Ureter (tissue), 1 donor: ENCODE measurements at places on chromosomes 16 and 17. TPM values are rescaled to one million over a fixed set of nuclear protein-coding genes. Genes with fewer than 3 reads are reported as not detected.

Gene IRF8
- 9.5 TPM for total RNA-seq

Gene ARL5C
- total RNA-seq, result not detected

Gene ADGRG3
- 2.2 TPM for total RNA-seq

Gene TNFRSF17
- 2.2 TPM for total RNA-seq

Gene PCGF2
- 54.5 TPM for total RNA-seq

- no peak for DNase-seq
Observed at GRCh38 chr16:57347858-57348257, 10.7 kb upstream of the CCL22 start.

DNA sequence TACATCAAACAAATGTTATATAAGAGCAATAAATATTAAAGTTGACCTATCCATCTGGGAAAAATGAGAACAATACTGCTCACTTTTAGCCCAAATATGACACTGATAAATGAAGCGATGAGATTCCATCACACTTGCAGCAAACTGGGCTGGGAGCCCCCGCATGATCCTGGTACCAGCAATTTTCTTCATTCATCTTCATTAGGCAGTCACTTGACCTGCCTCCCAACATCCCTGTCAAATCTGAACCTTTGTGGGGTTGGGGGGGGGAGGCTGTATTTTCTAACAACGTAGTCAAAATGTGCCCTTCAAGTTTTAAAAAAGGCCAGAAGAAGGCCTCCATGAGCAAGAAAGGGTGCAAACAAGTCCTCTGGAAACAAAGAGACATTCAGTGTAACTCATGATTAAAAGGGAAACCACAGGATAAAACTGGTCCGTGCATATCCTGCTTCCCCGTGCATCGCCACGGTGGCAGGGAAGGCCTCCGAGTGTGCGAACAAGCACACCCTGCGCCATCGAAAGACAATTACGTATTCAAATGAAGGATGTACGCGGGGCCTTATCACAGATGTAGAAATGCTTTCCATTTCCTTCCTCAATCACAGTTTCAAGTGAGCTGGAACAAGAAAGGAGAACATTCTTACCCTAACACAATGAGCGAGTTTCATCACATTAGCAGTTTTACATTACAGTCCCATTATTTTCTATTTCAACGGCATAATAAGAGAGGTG is 48.4 kb downstream of the TOX3 start:
- DNase-seq, result no peak

GRCh38 chr16:2388875-2389433 is 40.3 kb upstream of the CCNF start:
- DNase-seq, result no peak

DNA sequence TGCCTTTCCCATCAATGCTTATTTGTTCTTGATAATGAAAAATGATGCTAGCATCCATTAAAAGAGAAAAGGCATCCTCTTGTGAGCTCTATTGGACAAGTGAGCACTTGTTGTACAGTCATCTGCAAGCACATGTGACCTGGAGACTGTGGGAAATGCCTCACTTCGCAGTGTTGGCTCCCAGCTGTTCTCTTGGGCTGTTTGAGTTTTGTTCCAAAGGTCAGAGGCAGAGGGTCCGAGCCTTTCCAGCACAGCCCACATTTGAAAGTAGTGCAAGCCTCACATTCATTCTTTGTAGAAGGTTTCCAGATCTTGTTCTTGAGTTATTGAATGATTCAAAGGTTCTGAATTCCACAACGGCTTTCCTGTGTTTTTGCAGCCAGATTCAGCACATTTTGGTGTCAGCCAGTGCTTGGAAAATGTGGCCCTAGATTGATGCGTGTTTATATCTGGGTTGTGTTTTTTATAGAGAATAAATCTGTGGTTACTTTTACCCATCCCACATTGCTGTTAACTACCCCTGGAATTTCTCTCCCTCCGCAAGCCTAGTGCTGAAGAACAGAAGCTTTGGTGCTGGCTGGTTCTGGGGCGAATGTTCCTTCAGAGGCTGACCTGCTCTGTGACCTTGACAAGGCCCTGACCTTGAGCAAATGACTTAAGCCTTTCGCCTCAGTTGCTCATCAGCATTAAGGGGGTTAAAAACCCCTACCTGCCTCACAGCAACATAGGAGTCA is 49.8 kb downstream of the CDH1 start:
- DNase-seq, result no peak
